ENCODE measurements at places on chromosomes 13 and 19.

DNA sequence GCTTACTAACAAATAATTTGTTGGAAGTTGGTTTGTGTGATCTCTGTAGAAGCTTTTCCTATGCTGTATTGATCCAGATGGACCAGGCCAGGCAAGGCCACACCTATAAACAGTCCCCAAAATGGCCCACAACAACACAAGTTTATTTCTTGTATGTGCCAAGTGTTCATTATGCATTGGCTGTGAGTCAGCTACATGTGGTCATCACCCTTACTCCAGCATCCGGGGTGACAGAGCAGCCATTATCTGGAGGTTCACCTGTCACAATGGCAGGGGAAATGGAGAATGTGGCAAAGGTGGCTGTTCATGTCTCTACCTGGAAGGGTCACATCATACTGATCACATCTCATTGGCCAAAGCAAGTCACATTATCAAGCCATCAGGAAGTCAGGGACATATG, 164.3 kb downstream of the DCT start:
- no peak for DNase-seq

- peak; percentile 61 for DNase-seq
Observed at GRCh38 chr19:10419646-10420443, 493 bp upstream of the PDE4A start.

DNA sequence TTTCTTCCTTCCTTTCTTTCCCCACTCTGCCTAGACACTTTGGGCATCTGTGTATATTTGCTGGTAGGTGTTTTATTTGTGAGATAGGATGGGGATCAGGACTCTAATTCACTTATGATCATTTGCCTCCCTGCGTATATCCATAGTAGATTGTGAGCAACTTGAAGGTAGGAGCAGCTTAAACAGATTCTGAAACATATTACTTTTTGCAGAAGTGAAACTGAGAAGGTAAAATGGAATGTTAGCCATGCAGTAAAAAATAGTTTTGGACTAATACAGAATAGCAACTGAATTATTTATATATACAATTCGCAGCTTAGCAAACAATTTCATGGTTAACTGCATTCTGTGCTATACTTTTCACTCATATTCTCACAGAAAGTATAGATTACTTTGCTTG, 38.7 kb downstream of the RNF6 start:
- DNase-seq = no peak

DNA sequence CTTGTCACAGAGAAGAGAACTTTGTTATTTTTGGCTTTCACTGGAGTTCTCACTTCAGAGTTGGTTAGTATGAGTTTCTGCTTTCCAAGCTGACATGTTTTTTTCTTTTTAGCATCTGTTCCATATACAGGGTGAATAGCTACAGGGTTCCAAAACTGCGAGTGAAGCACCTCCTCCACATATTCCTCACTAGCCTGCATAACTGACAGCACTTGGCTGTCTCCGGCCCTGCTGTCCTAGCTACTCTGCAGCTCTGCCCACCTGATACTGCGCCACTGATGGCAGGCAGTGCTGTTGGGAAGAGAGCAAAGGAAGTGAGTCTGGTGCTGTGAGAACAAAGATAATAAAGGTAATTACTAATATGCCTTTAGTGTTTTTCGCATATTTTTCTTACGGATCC, 6.8 kb downstream of the ATP8A2 start:
- DNase-seq = no peak

DNA sequence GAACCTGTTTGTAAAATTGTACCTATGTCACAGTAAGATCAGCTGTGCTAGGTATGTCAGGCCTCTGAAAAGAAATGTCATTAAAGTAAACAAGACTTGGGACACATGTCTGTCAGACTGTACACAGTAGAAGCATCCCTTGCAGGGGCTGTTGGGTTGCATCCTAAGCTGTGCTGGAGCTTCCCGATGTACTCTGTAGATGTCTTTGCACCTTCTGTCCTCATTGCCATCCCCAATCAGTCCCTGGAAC, 48.7 kb upstream of the GPR183 start:
- DNase-seq = no peak

- DNase-seq = no peak
Observed at GRCh38 chr13:22027566-22027965, 356.7 kb downstream of the FGF9 start.

- DNase-seq = no peak
Observed at GRCh38 chr19:35843676-35844481, 8.4 kb downstream of the NPHS1 start.

GRCh38 chr13:68745502-68745901, 1362.1 kb upstream of the ATXN8OS start:
- no peak for DNase-seq

- DNase-seq = no peak
Observed at GRCh38 chr19:39533003-39533512, 406 bp upstream of the EID2B start.

- DNase-seq = no peak
Observed at GRCh38 chr13:95704510-95704909, 27.6 kb downstream of the DNAJC3 start.

DNA sequence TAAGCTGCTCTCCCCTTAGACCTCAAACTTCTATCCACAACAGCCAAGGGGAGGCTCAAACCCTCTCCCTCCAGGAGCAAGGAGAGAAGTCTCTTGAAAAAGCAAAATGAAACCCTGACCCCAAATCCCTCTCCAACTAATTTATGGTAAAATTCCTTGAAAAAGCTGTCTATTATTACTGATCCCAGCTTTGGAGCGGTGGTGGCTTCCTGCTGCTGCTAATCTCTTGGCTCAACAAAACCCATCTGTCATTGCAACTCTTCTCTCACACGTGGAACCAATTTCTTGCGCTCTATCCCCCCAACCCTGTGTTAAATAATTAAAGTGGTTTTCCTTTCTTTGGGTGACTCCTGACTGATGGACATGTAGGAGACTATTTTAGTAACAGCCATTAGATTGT, 64.1 kb upstream of the OXGR1 start:
- no peak for DNase-seq

DNA sequence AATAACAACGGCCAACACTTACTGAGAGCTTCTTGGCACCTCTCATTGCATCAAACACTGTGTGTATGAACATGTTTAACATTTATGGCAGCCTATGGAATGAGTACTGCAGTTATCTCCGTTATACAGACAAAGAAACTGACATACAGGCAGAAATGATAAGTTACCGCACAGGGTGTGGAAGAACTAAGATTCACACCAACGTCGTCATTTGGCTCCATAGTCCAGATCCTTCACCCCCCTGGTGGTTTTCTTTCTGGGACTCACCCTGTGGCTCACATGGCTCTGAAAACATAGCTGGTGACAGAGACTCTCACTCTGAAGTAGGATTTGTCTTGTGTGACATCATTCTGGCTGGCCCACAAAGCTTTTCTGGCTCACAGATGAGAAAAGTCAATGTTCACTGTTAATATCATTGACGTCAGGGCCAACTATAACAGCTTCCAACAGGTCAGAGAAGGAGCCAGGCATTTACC, 230.1 kb downstream of the DLEU7 start:
- DNase-seq = no peak

DNA sequence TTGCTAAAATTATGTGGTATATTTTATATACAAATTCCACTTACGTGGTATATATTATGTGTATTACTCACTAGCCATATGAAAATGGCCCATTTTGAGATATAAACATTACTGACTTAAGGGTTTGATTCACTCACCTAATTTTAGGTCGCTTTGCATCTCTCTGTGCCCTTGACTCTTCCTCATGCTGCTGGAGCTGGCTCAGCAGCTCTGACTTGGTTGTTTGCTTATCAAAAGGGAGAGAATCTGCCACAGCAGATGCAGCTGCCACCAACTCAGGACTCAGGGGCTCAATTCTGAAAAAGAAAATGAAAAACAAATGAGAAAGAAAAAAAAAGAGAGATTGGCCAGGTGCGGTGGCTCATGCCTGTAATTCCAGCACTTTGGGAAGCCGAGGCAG, 12.2 kb downstream of the MRPS31 start:
- DNase-seq = no peak

GRCh38 chr13:114315074-114315785, 927 bp downstream of the CHAMP1 start:
- no peak for DNase-seq
